T-helper 17 cell (primary cell): ENCODE measurements at places on chromosomes 3 and 15. TPM values are rescaled to one million over a fixed set of nuclear protein-coding genes. Genes with fewer than 3 reads are reported as not detected.

DNA sequence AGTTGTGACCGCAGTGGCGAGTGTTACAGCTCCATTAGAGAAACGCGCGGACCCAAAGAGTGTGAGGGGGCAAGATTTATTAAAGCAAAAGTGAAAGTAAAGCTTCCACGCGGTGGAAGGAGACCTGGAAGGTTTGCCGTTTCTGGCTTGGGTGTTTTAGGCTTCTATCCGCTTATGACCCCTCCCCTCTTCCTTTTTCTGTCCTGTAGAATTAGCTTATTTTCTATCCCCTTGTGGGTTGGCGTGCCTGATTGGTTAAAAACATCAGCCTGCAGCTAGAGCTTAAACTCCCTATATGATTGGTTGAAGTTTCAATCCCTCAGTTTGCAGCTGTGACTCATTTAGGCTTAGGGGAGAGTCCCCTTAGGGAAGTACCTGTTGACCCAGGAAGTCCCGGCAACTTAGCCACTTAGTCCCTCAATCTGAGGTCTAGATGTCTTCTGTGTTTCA is 39.6 kb downstream of the C3orf38 start:
- DNase-seq = no peak
- no peaks in the 10 kb centered on the region for H3K36me3 ChIP-seq
- H3K4me1 ChIP-seq = no peaks in the 10 kb centered on the region
- H3K27ac ChIP-seq = no peak overlapping the region

DNA sequence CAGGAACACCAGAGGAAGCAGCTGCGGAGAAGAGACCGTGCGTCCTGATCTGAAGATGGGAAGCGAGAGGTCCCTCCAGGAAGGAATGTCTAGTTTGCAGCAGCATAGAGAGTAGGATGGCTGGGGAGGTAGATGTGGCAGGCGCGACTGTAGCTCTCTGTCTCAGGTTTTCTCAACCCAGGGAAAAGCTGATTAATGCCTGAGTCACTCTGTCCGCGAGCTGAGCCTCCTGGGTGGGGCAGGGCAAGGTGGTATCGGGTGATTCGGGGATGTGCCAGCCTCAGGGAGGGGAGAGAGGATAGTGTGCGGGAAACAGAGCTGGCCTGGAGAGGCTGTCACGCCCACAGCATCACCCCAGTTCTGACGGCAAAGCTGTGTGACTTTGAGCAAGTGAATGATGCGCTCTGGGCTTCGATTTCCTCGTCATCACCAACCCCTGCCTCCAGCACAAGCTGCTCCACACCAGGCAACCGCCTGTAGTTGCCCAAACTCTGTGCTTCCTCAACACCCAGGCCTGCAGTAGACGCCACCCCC is 28.4 kb downstream of the CPN2 start:
- H3K36me3 ChIP-seq = no peaks in the 10 kb centered on the region
- DNase-seq = no peak

GRCh38 chr15:57086857-57087427 is 168.5 kb downstream of the TCF12 start:
- H3K4me3 ChIP-seq = no peak overlapping the region
- DNase-seq = no peak
- H3K27me3 ChIP-seq = no peaks in the 10 kb centered on the region
- peaks cover 11% of the 10 kb centered on the region for H3K4me1 ChIP-seq
- no peaks in the 10 kb centered on the region for H3K36me3 ChIP-seq

GRCh38 chr15:92808598-92809063 is 91.5 kb upstream of the CHD2 start:
- H3K27ac ChIP-seq = peak overlapping the region; percentile 99
- H3K4me3 ChIP-seq = peak overlapping the region; percentile 91
- peaks cover 2% of the 10 kb centered on the region for H3K36me3 ChIP-seq
- no peak for DNase-seq
- H3K4me1 ChIP-seq = peaks cover 30% of the 10 kb centered on the region

DNA sequence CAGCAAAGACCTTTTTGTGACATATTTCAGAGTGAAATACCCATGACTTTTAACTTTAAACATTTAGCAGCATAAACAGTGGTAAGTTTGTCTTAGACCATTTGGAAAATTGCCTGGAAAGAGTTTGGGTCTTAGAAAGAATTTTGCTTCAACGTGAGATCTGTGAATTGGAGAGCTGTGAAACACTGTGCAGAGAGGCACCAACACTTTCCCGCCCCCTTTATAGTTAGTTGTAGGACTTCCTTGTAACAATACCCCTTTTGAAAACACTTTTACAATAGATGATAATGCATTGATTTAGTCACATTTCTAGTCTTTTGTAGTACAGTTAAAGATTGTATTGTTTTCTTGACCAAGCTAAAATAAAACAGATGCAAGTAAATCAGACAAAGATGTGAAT is 43.5 kb upstream of the MBNL1 start:
- H3K4me1 ChIP-seq = peaks cover 34% of the 10 kb centered on the region
- no peak overlapping the region for H3K4me3 ChIP-seq
- no peak for DNase-seq
- H3K36me3 ChIP-seq = peaks cover 2% of the 10 kb centered on the region
- no peaks in the 10 kb centered on the region for H3K27me3 ChIP-seq

GRCh38 chr15:80977627-80978036 is 12.0 kb downstream of the MESD start:
- H3K4me1 ChIP-seq = peaks cover 30% of the 10 kb centered on the region
- DNase-seq = no peak
- H3K36me3 ChIP-seq = peaks cover 2% of the 10 kb centered on the region
- no peaks in the 10 kb centered on the region for H3K27me3 ChIP-seq

DNA sequence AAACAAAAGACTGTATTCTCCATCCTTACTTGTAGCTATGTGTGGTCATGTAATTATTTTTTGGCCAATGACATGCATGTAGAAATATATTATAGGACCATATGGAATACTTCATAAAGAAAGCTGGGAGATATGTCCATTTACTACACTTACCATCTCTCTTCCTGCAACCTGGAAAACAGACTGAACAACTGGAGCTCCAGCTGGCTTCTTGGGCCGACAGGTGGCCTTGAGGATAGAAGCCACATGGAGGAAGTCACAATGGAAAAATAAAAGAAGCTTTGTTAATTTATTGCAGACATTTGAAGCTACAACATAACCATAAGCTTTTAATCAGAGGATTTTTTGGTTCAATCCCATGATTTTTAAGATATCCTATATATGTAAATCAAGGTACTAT is 167.9 kb upstream of the CBLB start:
- no peak overlapping the region for H3K4me3 ChIP-seq
- peaks cover 6% of the 10 kb centered on the region for H3K4me1 ChIP-seq
- DNase-seq = no peak

DNA sequence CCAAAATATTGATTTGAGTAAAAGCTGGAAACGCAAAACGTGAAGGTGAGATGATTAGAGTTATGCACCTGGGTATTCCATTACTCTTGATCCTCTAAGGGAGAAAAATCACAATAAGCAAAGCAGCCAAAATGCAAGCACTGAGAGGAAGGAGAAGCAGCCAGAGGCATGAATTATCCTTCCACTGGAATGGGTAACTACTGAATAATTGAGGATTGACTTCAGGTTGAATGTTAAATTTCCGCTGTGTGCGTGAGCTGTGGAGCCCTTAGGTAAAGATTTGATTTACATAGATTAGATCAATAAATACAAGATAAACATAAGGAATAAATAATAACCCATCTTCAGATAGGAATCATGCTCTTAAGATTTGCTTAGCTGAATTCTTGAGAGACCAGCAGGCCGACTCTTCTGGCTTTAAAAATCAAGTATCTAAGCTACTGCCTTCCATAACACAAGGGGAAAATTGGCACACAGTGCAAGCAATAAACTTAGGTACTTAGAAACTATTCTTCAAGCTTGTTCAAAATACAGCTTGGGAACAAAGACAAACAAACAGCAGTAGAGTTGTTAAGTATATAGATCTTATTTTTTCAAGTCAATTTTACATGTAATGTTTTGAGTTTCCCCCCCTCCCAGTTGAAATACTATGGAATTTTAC is 1459.5 kb downstream of the ZPLD1 start:
- H3K27me3 ChIP-seq = no peaks in the 10 kb centered on the region
- H3K36me3 ChIP-seq = no peaks in the 10 kb centered on the region
- H3K27ac ChIP-seq = no peak overlapping the region
- H3K4me3 ChIP-seq = no peak overlapping the region

GRCh38 chr3:195025884-195026200 is 245.1 kb downstream of the XXYLT1 start:
- H3K4me1 ChIP-seq = no peaks in the 10 kb centered on the region
- H3K4me3 ChIP-seq = no peak overlapping the region
- no peak overlapping the region for H3K27ac ChIP-seq
- no peaks in the 10 kb centered on the region for H3K36me3 ChIP-seq
- H3K27me3 ChIP-seq = peaks cover 26% of the 10 kb centered on the region

DNA sequence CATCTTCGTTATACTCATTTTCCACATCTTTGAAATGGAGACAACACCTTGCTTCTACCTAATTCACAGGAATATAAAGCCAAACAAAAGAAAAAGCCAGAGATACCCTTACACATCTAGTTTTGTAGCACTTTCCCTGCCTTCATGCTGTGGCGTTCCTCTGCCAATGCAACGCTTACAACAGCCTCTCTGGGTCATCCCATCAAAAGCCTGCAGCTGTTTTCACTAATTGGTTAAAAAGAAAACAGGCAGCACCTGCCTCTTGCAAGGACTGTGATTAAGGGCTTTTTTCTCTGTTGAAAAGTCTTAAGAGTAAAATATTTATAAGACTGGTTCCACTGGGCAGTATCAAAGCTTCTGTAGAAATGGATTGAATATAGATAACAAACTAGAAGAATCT is 120.3 kb downstream of the FMN1 start:
- H3K27ac ChIP-seq = no peak overlapping the region
- H3K36me3 ChIP-seq = peaks cover 10% of the 10 kb centered on the region
- peaks cover under 1% of the 10 kb centered on the region for H3K27me3 ChIP-seq
- peaks cover 7% of the 10 kb centered on the region for H3K4me1 ChIP-seq
- no peak for DNase-seq
- no peak overlapping the region for H3K4me3 ChIP-seq

GRCh38 chr15:70046679-70047369 is 50.9 kb downstream of the TLE3 start:
- no peak for DNase-seq
- H3K27ac ChIP-seq = no peak overlapping the region
- peaks cover 6% of the 10 kb centered on the region for H3K36me3 ChIP-seq
- no peaks in the 10 kb centered on the region for H3K27me3 ChIP-seq

WDR93 gene
- total RNA-seq = 0.18 TPM

IGSF11 gene
- 1.6 TPM for total RNA-seq

GOLGA8T gene
- total RNA-seq = 0.26 TPM
